Omental fat pad (tissue), 4 donors: ENCODE measurements at places on chromosomes 4 and X.

DNA sequence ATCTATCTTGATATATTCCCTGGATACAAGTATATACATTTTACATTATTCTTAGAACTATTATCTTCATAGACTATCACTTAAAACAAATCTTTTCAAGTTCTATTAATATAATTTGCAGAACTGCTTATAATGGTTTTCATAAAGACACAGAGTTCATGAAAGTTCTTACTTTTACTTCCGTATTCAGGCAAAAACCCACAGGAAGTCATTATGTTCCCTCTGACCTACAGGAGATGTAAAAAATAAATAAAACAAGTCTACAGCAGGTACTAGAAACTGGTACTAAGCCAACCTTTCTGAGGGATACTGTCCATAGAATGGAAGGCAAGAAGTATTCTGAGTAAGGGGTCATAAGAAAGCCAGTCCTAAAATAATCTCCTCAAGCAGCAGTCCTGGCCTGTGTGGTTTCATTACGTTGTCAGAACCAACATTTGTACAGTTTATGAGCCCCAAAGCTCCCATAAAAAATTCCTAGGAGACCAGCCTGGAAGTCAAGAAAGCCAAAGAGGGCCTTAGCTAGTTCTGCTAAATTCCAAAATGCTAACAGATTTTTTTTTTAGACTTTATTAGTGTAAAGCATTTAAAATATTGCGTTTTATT lies 68.6 kb downstream of the CAMK2D start:
- DNase-seq, result no peak

GRCh38 chr4:134365852-134366251 lies 164.3 kb upstream of the PABPC4L start:
- DNase-seq, result no peak

DNA sequence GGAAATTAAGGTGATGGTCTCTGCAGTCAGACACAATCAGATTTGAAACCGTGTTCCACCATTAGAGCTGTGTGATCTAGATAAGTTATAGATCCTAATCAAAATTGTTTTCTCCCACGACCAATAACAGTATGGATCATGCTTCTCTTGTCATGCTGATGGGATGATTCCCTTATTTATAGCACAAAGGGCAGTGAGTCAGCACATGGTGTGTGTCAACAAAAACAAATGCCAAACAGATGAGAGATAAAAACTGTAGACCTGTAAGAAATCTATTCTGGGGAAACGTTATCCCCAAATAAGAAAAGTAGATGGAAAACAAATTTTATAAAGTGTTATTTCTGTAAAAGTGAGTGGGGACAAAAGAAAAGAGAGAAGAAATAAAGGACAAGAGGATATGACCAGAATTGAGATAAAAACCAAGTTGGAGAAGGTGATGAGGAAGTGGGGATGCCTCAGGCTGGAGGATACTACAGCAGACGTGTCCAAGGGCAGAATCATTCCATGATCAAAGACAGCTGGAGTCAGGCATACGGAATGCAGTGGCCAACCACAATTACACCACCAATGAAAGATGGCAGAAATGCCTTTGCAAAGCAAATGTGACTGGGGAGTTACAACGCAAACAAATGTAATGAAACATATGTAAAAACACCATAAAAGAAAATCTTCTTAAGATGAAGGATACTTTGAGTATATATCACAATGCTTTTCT lies 377.8 kb upstream of the PRKX start:
- no peak for DNase-seq

DNA sequence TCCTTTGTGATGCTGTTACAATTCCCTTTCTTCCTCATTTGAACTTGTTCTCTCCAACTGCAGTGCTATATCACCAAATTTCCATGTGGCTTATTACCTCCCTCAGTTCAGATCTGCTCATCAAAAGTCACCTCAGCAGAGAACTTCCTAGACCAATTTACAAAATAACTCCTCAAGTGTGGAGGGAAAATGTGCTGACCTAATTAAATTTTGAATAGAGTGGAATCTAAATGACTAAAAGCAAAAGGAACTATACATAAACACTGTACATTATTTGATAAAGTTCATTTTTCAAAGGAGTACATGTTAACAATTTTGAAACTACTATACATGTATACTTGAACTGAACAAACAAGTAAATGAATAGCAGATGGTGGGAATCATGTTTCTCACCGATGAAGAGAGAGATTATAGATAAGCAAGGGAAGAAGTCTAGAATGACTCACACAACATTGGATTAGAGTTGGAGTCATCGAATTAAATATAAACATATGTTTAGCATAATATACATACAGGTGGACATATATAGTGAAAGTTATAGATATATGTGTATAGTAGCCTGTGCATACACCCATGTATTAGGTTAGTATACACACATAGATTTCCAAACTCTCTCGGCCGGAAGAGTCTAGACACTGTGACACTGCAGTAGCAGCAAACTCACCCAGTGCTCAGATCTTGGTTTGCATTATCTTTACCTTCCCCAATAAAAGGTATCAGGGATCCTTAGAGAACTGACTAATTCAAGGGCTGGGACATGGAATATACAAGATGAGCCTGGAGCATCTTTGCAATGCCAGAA lies 318.7 kb downstream of the PCDH18 start:
- DNase-seq, result no peak

- DNase-seq, result no peak
Observed at GRCh38 chr4:184396570-184397515, 77.5 kb downstream of the IRF2 start.
